M059J (cell line): ENCODE measurements at places on chromosomes 1 and 21. TPM values are rescaled to one million over a fixed set of nuclear protein-coding genes. Genes with fewer than 3 reads are reported as not detected.
A peak's percentile ranks its signal among the peaks of the same experiment; 100 is the strongest.

DNA sequence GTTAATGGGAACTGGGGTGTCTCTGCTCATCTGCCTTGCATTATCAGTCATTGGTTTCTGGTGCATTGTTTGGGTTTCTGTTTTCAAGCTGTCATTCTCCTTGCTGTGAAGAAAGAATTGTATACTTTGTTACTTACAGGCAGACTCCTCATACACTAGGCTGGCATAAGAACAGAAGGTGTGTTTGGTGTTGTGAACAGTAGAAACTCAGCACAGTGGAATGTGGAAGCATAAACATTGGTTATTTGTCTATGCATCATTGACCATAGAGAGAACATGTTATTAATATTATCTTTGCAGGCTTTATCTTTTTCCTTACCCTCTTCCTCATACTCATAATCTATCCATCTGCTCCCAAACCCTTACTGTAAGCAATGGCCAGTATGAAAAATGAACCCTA lies 18.2 kb downstream of the C1orf87 start:
- peak; percentile 1 for DNase-seq

The OVAAL gene
- 0.05 and 0.79 TPM in 2 replicates for total RNA-seq

GRCh38 chr1:37473431-37474045 lies 842 bp upstream of the ZC3H12A start:
- no peak for DNase-seq

DNA sequence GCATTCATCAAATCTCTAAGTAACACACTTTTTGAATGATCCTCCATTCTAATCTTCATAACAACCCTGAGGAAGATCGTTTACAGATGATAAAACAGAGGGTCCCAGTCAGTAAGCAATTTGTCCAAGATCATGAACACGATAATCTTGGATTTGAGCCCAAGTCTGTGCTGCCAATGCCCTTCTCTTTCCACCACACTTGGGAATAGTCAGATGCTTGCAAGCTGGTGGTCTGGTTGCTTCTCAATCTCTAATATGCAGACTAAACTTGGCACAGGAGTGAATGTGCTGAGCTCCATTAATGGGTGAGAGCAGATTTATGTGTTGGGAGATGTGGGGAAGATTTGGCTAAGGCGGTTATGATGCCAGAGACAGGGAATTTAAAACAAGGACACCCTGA lies 430.6 kb upstream of the DAB1 start:
- DNase-seq: no peak

The FAM43B gene
- 3.5 and 5.0 TPM in 2 replicates for total RNA-seq

DNA sequence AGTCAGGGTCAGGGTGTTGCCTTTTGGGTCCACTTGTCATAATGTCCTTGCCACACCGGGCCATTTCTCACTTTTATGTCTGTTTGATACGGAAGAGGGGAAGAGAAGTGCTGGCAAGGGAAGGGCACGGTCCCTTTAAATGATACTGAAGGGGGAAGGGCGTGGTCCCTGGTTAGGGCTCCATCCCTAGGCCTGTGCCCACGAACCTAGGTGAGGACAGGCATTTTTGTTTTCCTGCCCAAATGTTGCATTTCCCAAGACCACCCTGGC lies 25.2 kb downstream of the B3GALT5 start:
- no peak for DNase-seq

The TMEM82 gene
- not detected in 2 replicates for total RNA-seq

- no peak for DNase-seq
These were observed 17.8 kb downstream of the GNG12 start for GRCh38 chr1:67815303-67816094.

GRCh38 chr1:63843010-63843409 lies 69.2 kb downstream of the ROR1 start:
- no peak for DNase-seq

DNA sequence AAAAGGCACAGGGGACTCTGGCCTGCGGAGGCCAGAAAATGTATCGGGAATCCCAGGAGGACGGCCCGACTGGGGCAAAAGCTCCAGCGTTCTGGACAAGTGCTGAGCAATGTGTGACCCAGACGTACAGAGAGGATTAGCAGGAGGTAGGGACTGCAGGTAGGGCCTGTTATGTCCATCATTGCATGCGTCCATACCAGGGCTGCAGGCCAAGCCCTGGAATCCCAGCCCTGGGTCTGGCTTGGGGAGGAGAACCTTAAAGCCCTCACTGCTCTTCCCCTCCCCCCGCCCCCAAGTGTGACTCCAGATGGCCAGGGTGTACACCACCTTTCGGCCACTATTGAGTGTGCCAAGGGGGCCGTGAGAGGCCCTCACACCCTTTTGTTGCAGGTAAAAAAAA lies 2.0 kb downstream of the RNF207 start:
- no peak for DNase-seq

- no peak for DNase-seq
These were observed 92.3 kb downstream of the DMRTB1 start for GRCh38 chr1:53551428-53551995.

The LORICRIN gene
- not detected in 2 replicates for total RNA-seq

GRCh38 chr1:27570356-27570755 lies 33.6 kb downstream of the AHDC1 start:
- DNase-seq: no peak

The TEX50 gene
- total RNA-seq: not detected in 2 replicates

The ADORA1 gene
- total RNA-seq: 1.6 and 5.6 TPM in 2 replicates

The TNFRSF14 gene
- total RNA-seq: 4.6 and 13.9 TPM in 2 replicates

DNA sequence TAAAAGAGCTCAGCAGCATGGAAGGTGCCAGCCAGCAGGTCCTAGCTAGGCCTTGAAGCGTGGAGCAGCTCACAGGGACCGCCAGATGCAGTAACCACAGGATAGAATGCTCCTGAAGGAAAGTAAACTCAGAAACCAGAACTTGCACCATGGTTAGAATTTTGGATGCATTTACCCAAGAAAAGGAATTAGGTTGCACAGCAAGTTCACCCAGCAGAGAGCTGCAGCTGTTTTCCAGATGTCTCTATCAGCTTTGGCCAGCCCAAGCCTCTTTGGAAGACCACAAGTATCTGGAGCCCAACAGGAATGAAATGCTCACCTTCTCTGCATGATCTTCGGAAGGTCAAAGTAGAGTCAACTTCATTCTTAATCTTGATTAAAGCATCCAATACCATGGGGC lies 21.0 kb upstream of the ATP13A2 start:
- no peak for DNase-seq

The RNF186 gene
- total RNA-seq: not detected in 2 replicates

GRCh38 chr1:115006191-115006590 lies 23.4 kb upstream of the TSHB start:
- DNase-seq: no peak

GRCh38 chr1:60160141-60160540 lies 86.6 kb upstream of the C1orf87 start:
- DNase-seq: no peak

The TADA1 gene
- 14.0 and 15.1 TPM in 2 replicates for total RNA-seq

GRCh38 chr1:164803366-164803765 lies 244.4 kb downstream of the PBX1 start:
- DNase-seq: peak; percentile 18

- no peak for DNase-seq
These were observed 72.8 kb upstream of the NR5A2 start for GRCh38 chr1:199954699-199955098.

The MFAP2 gene
- 0.12 TPM in 1 of 2 replicates, not detected in the other for total RNA-seq

The SLC44A3 gene
- total RNA-seq: 1.4 and 2.8 TPM in 2 replicates

The ZRANB2 gene
- 17.2 and 29.2 TPM in 2 replicates for total RNA-seq

DNA sequence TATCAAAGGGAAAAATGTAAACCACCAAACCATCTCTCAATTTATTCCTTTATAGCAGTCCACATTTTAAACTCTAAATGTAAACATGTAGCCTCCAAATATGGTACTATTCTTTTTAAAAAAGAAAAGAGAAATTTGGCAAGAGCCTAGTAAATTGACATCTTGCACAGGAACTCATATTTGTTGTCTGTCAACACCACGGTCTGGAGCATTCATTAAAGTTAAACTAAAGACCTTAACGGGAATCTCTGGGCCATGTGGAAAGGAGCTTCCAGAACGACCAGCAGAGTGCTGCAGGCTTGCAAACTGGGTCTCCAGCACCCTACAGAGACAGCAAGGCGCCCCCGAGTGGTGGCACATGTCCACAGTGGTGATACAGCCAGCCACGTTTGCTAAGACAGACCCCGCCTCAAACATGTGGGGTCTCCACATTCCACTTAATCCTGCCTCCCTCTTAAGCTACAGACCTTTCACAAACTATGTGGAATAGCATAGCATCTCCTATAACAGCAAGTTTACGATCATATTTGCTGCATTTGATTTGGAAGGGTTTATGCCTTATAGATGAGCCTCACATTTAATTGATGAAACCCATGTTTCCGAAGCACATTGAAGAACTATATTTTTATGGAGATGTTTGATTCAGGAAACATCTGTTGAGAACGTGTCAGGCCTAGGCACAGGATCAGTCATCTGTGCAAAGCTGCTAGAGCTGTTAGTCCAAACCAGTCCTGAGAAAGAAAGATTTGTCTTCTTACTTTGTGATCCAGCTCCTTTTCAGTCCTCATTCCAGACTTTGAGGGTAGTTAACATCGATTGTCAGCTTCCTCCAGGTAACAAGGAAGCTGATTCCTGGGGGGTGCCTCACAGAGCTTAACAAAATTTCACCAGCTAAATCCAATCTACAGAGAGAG lies 96.4 kb upstream of the BACE2 start:
- no peak for DNase-seq

The LYPLA2 gene
- total RNA-seq: 52.5 and 71.7 TPM in 2 replicates

The GJC2 gene
- 0.12 and 0.17 TPM in 2 replicates for total RNA-seq

- DNase-seq: peak; percentile 39
These were observed 8.7 kb downstream of the UBE2G2 start for GRCh38 chr21:44792702-44793591.

The CADM3 gene
- 0.47 and 0.54 TPM in 2 replicates for total RNA-seq

GRCh38 chr1:184755226-184756065 lies 788 bp upstream of the EDEM3 start:
- peak; percentile 54 for DNase-seq

- no peak for DNase-seq
These were observed 120.3 kb downstream of the PTPRU start for GRCh38 chr1:29356663-29357062.

The MAP3K7CL gene
- total RNA-seq: 10.7 and 14.0 TPM in 2 replicates

GRCh38 chr1:234976861-234977680 lies 151.6 kb downstream of the TOMM20 start:
- DNase-seq: no peak

The MIXL1 gene
- total RNA-seq: not detected in 2 replicates

DNA sequence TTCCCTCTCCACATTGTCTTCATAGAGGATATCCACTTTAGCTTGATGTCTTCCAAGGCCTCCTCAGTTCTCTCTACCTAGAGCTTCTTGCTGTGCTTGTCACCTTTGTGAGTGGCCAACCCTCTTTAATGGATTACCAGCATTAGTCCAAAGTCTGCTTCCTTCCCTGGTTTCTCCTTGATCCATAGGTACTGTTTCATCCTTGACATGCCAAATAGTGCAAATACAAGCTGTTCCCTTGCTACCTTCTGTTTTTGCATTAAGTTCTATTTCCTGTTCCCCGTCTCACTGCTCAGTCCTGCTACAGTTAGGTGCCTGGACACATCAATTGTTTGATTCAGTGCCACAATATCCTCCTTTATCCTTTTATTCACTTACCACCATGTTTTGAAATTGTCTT lies 19.2 kb downstream of the MAST2 start:
- DNase-seq: no peak

The LEFTY1 gene
- total RNA-seq: 0.10 TPM in 1 of 2 replicates, not detected in the other

- DNase-seq: no peak
These were observed 17.3 kb upstream of the C1orf159 start for GRCh38 chr1:1132956-1133750.

The RPE65 gene
- not detected in 2 replicates for total RNA-seq

The FAM72D gene
- 8.3 and 8.6 TPM in 2 replicates for total RNA-seq

GRCh38 chr1:169460191-169460833 lies 25.4 kb downstream of the SLC19A2 start:
- DNase-seq: no peak

The CACNA1E gene
- 0.02 TPM in 1 of 2 replicates, not detected in the other for total RNA-seq
